ENCODE measurements at places on chromosomes 2 and 18. TPM values are rescaled to one million over a fixed set of nuclear protein-coding genes. Genes with fewer than 3 reads are reported as not detected.

Gene ALLC
- not detected for total RNA-seq

Gene OTOS
- total RNA-seq: not detected

Gene OTX1
- not detected for total RNA-seq

Gene IL36G
- total RNA-seq: not detected

Gene SH2D6
- not detected for total RNA-seq

Gene ATOH8
- total RNA-seq: 35.1 TPM

Gene NCKAP5
- 5.4 TPM for total RNA-seq

Gene GCKR
- total RNA-seq: not detected

Gene CHRNG
- not detected for total RNA-seq

Gene MEP1B
- not detected for total RNA-seq

Gene STAT4
- 27.3 TPM for total RNA-seq

Gene ESPNL
- 2.0 TPM for total RNA-seq

Gene C1QL2
- not detected for total RNA-seq

Gene NLRC4
- total RNA-seq: 0.15 TPM

Gene KHK
- 0.82 TPM for total RNA-seq

Gene REEP1
- 29.4 TPM for total RNA-seq

Gene MC2R
- not detected for total RNA-seq

Gene ABCG5
- total RNA-seq: not detected

Gene FLACC1
- 7.5 TPM for total RNA-seq

Gene CFC1
- not detected for total RNA-seq

Gene ITPRIPL1
- total RNA-seq: 1.5 TPM

Gene CLEC4F
- not detected for total RNA-seq

Gene CYP27A1
- total RNA-seq: 23.4 TPM

Gene SPC25
- 1.9 TPM for total RNA-seq

Gene IL18RAP
- 1.4 TPM for total RNA-seq

Gene FOXI3
- total RNA-seq: not detected

Gene LCT
- total RNA-seq: not detected

Gene CNDP2
- 62.6 TPM for total RNA-seq

Gene SMYD5
- 12.5 TPM for total RNA-seq

Gene RBMS1
- 57.0 TPM for total RNA-seq

Gene ZNF514
- total RNA-seq: 4.9 TPM

Gene GPR35
- 0.86 TPM for total RNA-seq

Gene COPS9
- total RNA-seq: 243 TPM

Gene CNGA3
- total RNA-seq: not detected

Gene TNFAIP6
- 5.2 TPM for total RNA-seq

Gene AP1S3
- total RNA-seq: 2.2 TPM

Gene KATNAL2
- total RNA-seq: 2.2 TPM

Gene PRKAG3
- 0.19 TPM for total RNA-seq

Gene FOXD4L1
- total RNA-seq: not detected

Gene TFCP2L1
- total RNA-seq: 0.44 TPM

Gene ASPRV1
- 0.33 TPM for total RNA-seq

Gene KIAA2012
- total RNA-seq: not detected

Gene MLPH
- total RNA-seq: 108 TPM

Gene OBSL1
- total RNA-seq: 150 TPM

All from right atrium auricular region (tissue), 2 donors.